Bronchial epithelial cell (primary cell): ENCODE measurements at places on chromosomes 1 and 21.

DNA sequence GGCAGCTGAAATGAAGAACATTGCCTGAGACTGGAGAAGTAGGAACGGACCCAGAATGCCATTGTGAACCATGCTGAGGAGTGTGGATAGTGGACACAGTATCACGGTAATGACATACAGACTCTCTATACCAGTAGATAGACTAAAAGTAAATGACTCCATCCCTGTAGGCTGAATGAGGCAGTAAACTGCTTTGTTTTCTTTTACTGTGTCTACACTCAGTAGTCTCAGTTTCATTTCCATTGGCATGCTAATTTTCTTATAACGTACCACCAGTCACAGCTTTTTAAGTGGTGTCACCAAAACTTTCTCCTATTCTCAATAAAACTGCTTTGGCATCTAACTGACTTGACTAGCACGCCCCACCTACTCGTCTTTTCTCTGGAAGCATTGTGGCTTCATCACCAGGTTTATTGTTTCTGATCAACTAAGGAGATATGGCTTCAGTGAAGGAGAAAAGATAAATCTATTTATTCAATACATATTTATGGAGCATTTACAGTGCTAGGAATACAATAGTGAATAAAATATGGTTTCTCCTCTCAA is 8.4 kb upstream of the ZNF697 start:
- no peak for DNase-seq

GRCh38 chr1:169914531-169914930 is 20.8 kb upstream of the SCYL3 start:
- peak; percentile 77 for DNase-seq

- DNase-seq: peak; percentile 80
Measured at GRCh38 chr1:223256034-223256433, 107.9 kb downstream of the SUSD4 start.

DNA sequence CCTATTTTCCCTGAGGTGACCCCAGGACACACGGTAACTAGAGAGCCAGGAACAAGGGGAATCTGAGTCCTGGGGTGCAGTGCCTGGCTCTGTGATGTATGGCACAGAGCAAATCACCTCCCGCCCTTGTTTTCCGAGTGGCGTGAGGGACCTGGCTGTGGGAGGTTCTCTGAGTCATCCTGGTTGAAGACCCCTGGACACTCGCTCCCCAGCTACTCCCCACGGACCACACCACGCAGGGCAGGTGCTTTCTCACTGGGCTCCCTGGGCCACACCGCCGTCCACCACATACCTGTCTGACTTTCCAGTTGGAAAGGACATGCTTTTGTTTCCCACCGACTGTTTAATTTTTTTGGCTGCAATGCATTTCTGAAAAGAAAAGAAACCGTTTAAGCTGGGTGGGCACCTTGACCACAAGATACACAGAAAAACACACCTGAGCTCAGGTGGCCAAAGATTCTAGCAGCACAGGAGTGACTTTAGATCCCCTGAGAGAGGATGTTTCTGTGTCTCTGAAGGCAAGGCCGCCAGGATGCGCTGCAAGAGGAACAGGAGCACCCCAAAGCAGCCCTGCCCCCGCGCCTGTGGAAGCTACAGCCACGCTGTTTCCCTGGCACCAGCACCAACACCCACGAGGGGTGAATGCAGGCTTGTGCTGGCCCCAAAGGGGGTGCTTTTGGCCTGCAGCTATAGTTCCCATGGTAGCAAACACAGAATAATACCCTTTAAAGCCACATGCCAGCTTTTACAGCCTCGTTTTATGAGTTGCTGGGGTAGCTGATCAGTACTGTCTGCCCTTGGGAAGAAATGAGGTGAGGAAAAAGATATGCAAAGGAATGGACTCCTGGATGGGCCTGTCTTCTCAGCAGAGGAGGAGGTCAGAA is 8.1 kb upstream of the SRM start:
- DNase-seq: no peak

GRCh38 chr1:21368515-21369289 is 71.2 kb upstream of the NBPF3 start:
- peak; percentile 65 for DNase-seq

DNA sequence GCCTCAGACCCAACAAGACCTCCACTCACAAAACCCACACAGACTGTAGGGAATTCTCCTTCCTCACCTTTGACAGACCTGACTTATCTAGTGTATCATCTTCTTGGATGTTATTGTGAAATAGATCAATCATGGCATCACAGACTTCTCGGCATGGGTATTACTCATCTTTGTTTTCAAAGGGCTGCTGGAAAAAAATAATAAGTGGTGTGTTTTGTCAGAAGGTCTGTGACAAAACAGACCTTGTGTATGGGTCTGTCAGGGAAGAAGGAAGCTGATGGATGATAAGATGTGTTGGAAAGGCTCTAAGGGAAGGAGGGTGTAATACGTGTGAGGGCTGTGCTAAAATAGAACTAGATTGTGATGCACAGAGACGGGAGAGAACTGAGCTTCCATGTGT is 13.9 kb upstream of the S100A7 start:
- DNase-seq: peak; percentile 58

DNA sequence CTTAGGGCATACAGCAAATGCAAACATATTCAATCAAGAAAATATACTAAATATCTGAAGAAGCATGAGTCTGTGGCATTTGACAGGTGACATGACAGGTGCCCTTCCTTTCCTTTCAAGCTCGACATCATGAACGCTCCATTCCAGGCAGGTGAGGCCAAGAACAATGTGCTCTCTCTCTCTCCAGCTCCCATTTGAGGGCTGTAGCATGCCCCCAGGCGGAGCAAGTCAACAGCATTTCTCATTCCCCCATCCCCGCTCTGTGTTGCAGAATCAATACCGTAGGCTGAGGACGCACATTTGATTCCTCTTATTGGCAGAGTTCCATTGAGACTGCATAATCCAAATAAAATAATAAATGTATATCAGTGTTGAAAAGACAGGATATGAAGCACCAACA is 24.6 kb upstream of the PLPPR4 start:
- no peak for DNase-seq

- no peak for DNase-seq
Measured at GRCh38 chr1:167792188-167792565, 70.4 kb downstream of the MPZL1 start.

DNA sequence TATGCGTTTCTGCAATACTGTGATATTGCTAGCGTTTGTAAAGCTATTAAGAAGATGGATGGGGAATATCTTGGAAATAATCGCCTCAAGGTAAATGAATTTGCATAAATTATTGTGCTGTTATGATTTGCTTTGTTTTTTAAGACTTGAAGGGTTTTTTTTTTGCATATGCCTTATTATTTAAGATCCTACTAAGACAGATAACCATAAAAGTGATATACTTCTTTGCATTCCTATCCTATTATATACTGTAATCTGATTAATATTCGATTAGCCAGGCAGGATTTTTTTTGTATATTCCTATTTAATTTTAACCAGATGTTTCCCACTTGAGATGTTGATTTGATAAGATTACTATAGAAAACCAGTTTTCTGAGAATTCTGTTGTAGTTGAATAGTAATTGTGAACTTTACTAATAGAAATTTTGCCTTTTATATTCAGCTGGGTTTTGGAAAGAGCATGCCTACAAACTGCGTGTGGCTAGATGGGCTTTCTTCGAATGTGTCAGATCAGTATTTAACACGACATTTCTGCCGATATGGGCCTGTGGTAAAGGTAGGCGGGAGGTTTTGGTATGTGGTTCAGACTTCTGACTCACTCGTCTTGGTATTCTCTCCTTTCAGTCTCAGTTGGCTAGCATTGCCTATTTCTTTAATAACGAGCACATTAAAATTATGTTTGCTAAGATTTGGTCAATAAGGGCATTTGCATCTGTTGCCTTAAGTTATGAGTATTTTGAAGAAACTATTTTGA is 56.8 kb downstream of the ZBTB17 start:
- DNase-seq: peak; percentile 91

DNA sequence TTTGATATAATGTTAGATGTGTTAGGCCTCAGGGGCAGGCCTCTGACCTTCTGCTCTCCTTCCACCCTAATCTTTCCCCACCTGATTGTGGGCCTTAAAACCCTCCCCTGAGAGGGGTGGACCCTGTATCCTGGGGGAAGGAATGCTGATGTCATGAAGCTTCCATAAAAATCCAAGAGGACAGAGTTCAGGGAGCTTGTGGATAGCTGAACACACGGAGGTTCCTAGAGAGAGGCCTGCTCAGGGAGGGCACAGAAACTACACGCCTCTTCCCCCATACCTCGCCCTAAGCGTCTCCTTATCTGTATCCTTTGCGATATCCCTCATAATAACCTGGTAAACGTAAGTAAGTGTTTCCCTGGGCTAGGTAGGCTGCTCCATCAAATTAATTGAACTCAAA is 4.3 kb downstream of the MFN2 start:
- DNase-seq: no peak

GRCh38 chr1:5982276-5982675 is 9.9 kb downstream of the NPHP4 start:
- DNase-seq: no peak

DNA sequence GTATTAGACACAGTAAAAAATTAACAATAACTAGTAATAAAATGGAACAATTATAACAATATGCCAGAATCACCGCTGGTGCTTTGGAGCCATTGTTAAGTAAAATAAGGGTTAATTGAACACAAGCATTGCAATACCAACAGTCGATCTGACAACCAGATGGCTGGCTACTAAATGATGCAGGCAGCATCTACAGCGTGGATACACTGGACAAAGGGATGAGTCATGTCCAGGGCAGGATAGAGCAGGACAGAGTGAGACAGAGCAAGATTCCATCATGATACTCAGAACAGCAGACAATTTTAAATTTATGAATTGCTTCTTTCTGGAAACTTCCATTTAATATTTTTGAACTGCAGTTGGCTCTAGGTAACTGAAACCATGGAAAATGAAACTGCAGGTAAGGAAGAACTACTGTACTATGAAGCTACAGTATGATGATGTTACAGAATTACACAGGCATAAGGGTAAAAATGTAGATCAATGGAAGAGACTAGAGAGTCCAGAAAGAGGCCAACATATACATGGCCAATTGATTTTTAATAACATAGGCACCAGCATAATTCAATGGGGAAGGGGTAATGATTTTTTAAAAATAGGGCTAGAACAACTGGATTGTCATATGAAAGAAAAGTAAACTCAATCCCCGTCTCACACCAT is 168.7 kb downstream of the RRAGC start:
- DNase-seq: peak; percentile 76

GRCh38 chr1:14824314-14824915 is 225.9 kb downstream of the KAZN start:
- DNase-seq: no peak

DNA sequence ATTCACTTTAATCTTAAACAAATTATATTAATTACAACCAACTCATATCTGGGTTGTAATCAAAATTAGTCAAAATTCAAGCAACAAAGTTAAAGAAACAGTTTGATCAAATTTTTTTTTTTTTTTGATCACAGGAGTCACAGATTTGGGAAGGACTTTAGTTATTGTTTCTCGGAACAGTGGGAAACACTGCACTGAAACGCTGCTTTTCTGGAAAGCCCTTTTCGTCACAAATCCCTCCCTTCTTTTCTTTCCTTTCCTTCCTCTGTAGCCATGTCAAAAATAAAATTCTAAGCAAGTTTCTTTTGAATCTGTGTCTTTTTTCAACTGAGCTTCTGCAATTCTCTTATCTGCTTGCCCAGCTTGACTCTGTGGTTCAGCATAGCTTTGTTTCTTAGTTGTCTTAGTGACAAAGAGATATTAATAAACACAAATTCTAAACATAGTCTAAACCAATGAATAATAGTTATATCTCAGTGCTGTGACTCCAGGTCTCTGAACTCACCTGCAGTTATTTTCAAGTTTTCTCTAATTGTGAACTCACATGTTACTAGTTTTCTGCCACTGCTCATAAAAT is 53.8 kb downstream of the PTGS2 start:
- DNase-seq: no peak

DNA sequence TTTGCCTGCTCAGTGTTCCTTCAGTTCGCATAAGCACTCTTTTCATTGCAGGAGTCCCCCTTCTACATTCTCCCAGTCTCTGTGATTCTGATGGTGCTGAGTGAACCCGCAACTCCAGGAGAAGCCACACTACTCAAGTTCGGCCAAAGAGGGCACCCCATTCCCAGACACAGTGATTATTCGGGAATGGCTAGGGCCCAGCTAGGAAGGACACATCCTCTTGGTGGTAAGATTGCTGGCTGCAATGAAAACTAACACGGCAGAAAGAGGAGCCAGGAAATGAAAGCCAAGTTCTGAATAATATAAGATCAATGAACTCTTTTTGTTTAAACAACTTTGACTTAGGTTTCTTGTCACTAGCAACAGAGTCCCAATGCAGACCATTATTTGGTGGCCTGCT is 14.9 kb downstream of the CREG1 start:
- no peak for DNase-seq

GRCh38 chr1:43352881-43353280 is 5.9 kb upstream of the CDC20 start:
- no peak for DNase-seq

DNA sequence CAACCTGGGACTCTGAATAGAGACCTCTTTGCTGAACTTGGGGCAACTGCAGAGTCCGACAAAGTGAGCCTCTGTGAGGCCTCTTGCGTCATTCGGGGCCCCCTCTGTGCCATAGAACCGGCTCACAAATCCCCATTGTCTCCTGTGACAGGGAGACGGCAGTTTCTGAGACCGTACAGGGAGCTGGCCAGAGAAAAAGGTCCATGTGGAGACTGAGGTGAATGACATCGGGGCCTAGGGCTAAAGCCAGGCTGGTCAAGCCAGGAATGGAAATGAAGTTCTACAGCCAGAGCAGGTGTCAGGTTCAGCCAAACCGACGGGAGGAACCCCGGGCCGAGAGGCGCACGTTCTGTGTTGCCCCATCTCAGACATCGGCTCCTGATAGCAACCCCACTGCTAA is 37.1 kb upstream of the TRIM67 start:
- no peak for DNase-seq

DNA sequence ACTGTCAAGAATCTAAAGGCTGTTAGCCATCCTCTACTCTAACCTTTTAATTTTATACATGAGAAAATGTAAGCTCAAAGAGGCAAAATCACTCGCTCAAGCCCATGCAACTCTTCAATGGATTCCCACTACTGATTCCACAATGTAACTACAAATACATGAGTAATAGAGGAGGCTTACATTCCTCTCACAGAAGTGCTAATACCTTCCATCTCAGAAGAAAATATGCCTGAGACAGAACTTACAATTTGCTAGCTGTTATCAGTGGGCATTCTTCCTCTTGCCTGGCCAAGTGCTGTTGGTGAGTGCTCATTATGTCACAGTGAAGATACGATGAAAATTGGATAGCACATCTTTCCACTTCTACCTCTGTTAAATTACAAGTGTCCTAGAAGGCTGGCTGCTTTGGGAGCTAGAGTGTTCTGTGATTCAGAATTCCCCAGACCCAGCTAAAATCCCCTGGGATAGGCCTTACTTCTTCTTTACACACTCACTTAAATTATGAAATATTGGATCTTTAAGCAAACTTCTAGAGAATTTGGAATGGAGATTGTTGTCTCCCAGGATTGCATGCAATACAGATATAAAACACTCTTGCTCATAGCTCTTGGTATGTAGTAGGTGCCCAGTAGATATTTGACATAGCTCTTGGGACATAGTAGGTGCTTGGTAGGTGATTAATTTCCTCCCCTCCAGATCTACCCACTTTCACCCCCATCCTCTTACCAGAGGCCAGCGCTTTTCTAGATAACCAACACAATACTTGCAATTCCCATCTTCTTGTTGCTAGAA is 24.1 kb downstream of the BCL9 start:
- DNase-seq: no peak
